Stromal cell of bone marrow (primary cell): ENCODE measurements at places on chromosomes 1 and 21.
A peak's percentile ranks its signal among the peaks of the same experiment; 100 is the strongest.

- DNase-seq, result no peak
Measured at GRCh38 chr1:205690122-205690756, 9.9 kb upstream of the SLC45A3 start.

DNA sequence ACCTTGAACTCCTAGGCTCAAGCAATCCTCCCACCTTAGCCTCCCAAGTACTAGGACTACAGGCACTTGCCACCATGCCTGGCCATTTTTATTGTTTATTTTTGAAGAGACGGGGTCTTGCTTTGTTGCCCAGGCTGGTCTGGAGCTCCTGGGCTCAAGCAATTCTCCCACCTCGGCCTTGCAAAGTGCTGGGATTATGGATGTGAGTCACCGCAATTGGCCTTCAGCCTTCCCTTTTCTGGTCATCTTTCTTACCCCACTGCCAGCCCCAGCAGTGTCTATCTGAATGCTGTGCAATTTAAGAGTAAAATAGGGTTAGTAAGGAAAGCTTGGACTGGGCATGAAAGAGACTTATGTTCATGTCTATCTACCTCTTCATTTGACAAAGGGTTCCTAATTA is 6.1 kb upstream of the KLF17 start:
- peak; percentile 16 for DNase-seq

DNA sequence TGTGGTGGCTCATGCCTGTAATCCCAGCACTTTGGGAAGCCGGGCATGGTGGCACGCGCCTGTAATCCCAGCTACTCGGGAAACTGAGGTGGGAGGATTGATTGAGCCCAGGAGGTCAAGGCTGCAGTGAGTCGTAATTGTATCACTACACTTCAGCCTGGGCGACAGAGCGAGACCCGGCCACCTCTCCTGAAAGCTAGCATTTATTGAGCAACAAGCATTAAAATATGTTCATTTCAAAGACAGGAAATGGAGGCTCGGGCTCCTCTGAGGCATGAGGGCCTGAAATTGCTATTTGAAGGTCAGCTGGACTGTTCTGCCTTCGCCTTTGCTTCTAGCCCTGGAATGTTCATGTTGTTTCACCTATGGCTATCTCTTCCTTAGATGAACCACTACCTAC is 34.5 kb downstream of the SPATA21 start:
- DNase-seq, result no peak

DNA sequence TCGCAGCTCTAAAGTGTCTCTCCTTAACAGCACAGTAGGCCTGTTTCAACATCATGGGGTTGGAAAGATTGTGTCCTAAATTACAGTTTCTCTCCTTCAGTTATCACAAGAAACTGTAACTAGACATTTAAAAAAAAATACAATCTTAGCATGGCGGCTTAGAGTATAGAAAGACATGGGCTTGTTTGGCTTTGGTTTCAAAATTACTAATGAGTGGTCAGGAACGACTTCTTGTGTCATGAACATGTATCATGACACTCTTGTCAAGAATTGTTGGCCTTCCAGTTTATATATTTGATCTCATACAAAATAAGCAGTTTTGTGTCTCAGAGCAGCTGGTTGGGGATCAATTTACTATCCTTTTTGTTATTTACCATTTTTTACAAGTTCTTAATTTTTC is 2.1 kb downstream of the GJA8 start:
- no peak for DNase-seq

DNA sequence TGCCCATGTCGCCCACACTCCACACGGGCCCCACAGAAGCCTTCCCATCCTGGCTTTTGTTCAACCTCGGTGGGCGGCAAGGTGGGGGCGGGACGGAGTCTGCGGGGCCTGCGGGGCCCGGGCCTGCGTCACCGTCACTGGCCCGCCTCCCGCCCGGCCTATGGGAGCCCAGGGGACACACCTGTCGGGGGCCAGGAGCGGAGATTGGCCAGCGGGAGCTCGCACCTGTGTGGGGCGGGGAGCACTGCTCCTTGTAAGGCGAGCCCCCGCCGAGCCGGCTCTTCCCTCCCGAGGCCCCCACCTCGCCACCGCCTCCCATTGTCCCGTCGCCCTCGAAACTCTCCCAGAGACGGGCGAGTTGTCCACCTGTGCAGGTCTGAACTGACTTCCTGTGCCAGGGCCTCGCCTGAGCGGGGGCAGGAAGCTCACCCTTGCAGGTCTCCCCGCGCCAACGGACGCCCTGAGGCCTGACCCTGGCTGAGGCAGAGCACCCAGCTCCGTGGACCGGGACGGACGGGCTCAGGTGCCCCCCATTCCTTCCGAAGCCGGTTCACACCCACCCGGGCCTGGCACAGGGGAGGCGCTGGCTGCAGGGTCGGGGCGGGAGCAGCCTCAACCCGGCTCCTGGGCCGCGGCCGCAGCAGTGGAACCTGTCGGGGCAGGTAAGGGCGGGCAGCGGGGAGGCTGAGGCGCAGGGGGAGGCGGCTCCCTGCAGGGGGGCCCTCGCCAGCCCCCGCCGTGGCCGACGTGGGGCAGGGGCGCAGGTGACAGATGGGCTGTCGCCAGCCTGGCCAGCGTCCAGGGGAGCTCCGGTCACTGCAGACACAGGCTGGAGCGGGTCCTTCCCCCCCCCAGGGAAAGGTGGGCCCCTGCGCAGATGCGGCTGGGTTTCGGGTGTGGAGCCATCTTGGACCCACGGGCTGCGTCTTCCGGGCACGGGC is 10.8 kb upstream of the TTLL10 start:
- DNase-seq, result no peak

- DNase-seq, result peak; percentile 48
Measured at GRCh38 chr1:63688302-63688890, 85.4 kb upstream of the ROR1 start.

GRCh38 chr1:174230399-174230798 is 71.1 kb downstream of the RABGAP1L start:
- no peak for DNase-seq

- no peak for DNase-seq
Measured at GRCh38 chr1:87685311-87686135, 356.8 kb downstream of the LMO4 start.

DNA sequence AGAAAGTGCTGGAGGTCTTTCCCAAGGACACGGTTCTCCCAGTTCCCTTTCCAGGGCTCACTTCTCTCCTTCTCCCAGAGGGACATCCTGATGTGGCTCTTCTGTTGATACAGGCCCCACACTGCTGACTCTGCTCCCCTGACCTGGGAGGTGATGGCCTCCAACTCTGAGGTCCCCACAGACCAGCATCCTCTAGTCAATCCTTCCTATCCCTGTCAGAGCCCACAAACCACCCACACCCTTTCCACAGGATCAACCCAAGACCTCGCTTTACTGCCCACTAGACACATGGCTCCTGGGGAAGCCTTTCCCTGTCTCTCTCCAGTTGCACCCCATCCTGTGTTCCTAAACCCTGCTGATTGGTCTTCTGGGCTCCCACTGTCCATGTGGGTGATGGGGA is 11.6 kb downstream of the SLAMF7 start:
- DNase-seq, result no peak

GRCh38 chr1:173128742-173129141 is 78.0 kb upstream of the TNFSF18 start:
- no peak for DNase-seq

DNA sequence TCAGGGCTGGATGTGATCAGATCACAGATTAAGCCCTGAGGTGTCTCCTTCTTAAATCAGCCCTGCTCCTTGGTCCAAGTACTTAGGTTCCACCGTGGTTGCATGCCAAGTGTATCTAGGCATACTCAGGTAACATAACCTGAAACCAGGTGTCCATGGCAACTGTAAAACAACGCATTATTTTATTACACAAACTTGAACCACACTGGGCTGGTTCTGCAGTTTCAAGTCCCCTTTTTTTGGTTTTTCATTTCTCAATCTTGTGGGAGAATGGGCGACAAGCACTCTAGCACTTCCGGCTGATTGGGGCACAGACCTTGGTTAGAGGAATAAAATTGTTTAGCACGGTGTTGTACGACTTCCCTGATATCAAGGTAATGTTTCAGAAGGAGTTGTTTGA is 65.2 kb downstream of the GBP6 start:
- no peak for DNase-seq

DNA sequence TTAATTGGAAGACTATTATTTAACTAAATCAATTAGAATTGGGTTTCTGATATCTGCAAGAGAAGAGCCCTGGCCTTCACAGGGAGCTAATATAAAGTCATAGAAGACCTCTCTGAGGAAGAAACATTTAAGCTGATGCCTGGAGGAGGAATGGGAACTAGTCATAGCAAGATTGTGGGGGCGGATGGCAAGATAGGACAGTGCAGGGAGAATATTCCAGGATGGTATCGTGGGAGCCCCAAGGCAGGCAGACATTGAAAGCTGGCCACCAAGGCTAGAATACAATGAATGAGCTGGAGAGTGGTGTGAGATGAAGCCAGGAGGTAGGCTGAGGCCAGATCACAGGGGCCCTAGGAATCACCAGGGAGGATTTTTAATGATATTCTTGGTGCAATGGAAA is 20.8 kb upstream of the MYSM1 start:
- DNase-seq, result no peak

- DNase-seq, result no peak
Measured at GRCh38 chr1:101238031-101238628, 1.3 kb downstream of the S1PR1 start.

DNA sequence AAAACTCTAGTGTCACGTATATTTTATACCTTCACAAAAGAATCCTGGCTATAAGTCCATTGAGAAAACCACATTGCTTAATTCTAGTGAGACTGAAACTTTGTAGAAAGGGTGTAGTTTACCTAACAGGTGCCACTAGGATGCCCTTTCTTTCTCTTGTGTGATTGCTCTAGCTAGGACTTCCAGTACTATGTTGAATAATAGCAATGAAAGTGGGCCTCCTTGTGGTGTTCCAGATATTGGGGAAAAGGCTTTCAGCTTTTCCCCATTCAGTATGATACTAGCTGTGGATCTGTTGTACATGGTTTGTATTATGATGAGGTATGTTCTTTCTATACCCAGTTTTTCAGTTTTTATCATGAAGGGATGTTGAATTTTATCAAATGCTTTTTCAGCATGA is 39.7 kb upstream of the CHODL start:
- no peak for DNase-seq

DNA sequence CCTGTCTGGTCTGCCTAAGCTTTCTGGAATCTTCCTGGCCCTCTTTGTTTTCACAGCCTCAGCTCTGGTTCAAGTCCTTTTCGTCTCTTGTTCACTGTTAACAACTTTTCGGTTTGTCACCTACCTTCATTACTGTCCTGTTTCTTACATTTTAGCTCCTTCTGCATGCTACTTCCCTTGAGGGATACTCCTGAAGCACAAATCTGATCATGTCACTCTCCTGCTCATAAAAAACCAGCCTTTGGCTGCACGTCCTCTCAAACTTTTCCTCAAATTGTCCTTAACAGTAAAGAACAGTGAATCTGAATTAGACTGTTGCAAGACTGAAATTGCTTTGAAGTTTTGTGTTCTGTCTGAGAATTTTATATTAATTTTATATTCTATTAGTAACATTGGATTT is 3.3 kb downstream of the RAVER2 start:
- DNase-seq, result no peak

DNA sequence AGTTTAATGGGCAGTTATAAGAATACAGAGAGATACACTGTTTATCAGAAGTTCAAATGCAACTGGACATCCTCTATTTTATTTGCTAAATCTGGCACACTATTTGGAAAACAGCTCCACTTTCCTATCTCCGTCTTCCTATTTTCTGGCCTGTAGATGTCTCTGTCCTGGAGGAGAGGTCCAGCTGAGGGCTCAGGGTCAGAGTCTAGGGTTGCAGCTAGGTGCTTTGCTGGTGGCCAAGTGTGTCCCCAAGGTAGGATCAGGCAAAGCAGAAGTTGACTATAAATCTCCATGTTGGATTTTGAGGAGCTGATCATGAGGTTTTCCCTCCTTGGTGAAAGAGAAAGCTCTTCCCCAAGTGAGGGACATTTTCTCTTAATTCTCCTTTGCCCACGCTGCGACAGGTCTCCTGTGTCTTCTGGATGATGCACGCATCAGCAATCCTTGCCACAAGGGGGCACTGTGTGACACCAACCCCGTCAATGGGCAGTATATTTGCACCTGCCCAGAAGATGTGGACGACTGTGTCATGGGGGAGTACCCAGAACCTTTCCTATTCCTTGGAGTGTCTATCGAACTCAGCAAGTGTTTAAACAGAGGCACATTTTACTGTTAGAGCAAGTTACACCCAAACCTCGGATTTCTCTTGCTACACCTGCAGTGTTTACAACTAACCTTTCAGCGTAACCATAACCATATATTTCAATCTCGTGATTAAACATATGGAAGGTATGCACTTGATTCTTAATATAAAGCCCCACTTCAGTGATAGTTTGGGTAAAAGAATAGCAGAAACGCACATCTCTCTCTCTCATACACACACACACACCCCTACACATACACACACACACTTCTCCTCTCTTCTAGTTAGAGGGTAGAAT is 10.2 kb downstream of the ADAM30 start:
- no peak for DNase-seq

- no peak for DNase-seq
Measured at GRCh38 chr1:232166942-232167341, 463.0 kb downstream of the SIPA1L2 start.

DNA sequence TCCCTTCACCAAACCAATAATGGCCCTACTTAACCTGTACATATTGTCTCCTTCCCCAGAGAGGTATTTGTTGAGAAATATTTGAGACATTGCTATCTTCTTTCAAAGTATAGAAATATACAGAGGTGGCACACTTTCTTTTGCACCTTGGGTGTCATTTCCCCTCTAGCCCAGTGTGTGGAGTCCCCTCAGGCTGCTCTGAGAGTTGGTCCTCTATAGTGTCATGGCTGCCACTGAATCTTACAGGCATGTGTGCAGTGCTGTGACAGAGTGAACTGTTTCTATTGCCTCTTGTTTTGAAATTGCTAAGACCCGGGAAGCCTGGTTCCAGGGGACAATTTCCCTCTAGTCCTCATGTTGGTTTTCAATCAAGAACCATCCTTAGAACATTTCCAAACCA is 140.2 kb upstream of the KCNJ6 start:
- DNase-seq, result no peak

DNA sequence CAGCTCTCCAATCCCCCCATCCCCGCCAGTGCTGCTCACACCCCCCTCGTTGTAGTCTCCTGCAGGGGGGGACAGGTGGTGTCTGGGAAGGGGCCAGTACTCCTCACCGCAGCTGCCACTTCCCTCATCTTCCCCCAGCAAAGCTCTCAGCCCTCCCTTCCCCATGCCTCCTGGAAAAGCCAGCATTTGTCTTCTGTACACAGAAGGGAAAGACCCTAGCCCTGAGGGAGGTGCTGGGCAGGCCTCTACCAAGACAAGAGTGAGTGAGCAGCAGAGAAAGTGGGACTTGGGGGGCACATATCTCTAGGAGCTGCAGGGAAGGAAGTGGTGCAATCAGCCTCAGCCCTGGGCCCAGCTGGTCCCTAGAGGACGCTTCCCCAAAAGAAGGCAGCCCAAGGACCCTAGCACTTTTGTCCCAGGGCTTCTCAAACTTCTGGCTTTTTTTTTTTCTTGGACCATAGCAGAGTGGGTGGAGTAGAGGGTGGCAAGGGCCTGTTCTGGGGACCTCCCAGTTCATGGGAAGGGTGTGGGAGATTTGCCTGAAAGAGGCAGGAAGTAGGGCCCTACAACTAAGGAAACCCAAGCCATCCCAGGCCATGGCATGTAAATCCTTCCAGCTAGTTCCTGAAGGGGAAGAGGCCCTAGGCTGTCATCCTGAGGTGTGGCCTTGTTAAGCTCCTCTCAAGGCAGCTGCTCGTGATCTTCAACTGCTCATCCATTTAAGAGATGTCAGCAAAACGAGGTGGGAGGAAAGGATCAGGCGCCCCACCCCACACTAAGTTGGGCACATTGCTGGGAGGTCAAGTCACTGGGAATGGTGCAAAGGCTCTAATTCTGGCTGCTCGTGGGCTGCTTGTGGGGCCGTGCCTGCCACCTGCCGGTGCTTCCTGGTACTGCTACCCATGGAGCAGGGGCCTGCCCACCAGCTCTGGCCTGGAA is 12.6 kb downstream of the ZC3H12A start:
- DNase-seq, result peak; percentile 56

- no peak for DNase-seq
Measured at GRCh38 chr21:43305811-43306311, 121.1 kb downstream of the SIK1 start.
